ENCODE measurements at places on chromosomes 3 and 15. TPM values are rescaled to one million over a fixed set of nuclear protein-coding genes. Genes with fewer than 3 reads are reported as not detected.

ZNF592 gene
- 14.4 TPM for total RNA-seq

CDHR4 gene
- total RNA-seq: not detected

STRIT1 gene
- total RNA-seq: not detected

GLDN gene
- total RNA-seq: 2.2 TPM

THRB gene
- 47.0 TPM for total RNA-seq

CFAP100 gene
- 5.9 TPM for total RNA-seq

SNTN gene
- total RNA-seq: not detected

CERS3 gene
- 0.63 TPM for total RNA-seq

PPP1R14D gene
- total RNA-seq: not detected

TGM4 gene
- not detected for total RNA-seq

EPHB3 gene
- total RNA-seq: 5.3 TPM

EPHB1 gene
- total RNA-seq: 36.9 TPM

DUOX1 gene
- total RNA-seq: not detected

ST3GAL6 gene
- total RNA-seq: 25.7 TPM

MAP4 gene
- total RNA-seq: 200 TPM

GXYLT2 gene
- 3.4 TPM for total RNA-seq

ITGB5 gene
- 19.7 TPM for total RNA-seq

ITIH4 gene
- total RNA-seq: 17.8 TPM

C3orf22 gene
- not detected for total RNA-seq

RAD51 gene
- total RNA-seq: 1.9 TPM

ANKRD34C gene
- not detected for total RNA-seq

PTPN9 gene
- 32.2 TPM for total RNA-seq

SST gene
- 16.6 TPM for total RNA-seq

DIPK2A gene
- total RNA-seq: 72.3 TPM

PLSCR5 gene
- total RNA-seq: not detected

ARID3B gene
- 18.2 TPM for total RNA-seq

NTRK3 gene
- total RNA-seq: 95.2 TPM

GALNT15 gene
- 5.0 TPM for total RNA-seq

SH3GL3 gene
- 121 TPM for total RNA-seq

ITIH3 gene
- not detected for total RNA-seq

CHDH gene
- 1.3 TPM for total RNA-seq

ZDHHC3 gene
- total RNA-seq: 50.4 TPM

LMAN1L gene
- total RNA-seq: not detected

MEGF11 gene
- total RNA-seq: 3.8 TPM

FBXL2 gene
- total RNA-seq: 96.7 TPM

TBCCD1 gene
- 41.3 TPM for total RNA-seq

CPNE4 gene
- total RNA-seq: 12.2 TPM

ARPP21 gene
- 765 TPM for total RNA-seq

TMEM42 gene
- total RNA-seq: 5.3 TPM

CCR3 gene
- total RNA-seq: not detected

GOLGA8J gene
- not detected for total RNA-seq

SCAANT1 gene
- not detected for total RNA-seq

SCAMP2 gene
- total RNA-seq: 13.1 TPM

SLC28A1 gene
- not detected for total RNA-seq

FYCO1 gene
- total RNA-seq: 3.1 TPM

DNASE1L3 gene
- total RNA-seq: not detected

ASB14 gene
- total RNA-seq: not detected

TMCO5A gene
- total RNA-seq: not detected

CLDN16 gene
- total RNA-seq: 0.63 TPM

CNTN6 gene
- total RNA-seq: 13.8 TPM

SHC4 gene
- total RNA-seq: 7.2 TPM

TRPM1 gene
- total RNA-seq: not detected

FGF7 gene
- total RNA-seq: 0.94 TPM

PPM1L gene
- total RNA-seq: 106 TPM

MYO1E gene
- 17.2 TPM for total RNA-seq

FEZF2 gene
- 19.1 TPM for total RNA-seq

LSMEM2 gene
- not detected for total RNA-seq

MRPS11 gene
- 24.4 TPM for total RNA-seq
